Kasumi-1 (cell line): ENCODE measurements at places on chromosomes 11 and 22.

- no peak for DNase-seq
These were observed 39.8 kb downstream of the LRRC32 start for GRCh38 chr11:76630600-76631281.

DNA sequence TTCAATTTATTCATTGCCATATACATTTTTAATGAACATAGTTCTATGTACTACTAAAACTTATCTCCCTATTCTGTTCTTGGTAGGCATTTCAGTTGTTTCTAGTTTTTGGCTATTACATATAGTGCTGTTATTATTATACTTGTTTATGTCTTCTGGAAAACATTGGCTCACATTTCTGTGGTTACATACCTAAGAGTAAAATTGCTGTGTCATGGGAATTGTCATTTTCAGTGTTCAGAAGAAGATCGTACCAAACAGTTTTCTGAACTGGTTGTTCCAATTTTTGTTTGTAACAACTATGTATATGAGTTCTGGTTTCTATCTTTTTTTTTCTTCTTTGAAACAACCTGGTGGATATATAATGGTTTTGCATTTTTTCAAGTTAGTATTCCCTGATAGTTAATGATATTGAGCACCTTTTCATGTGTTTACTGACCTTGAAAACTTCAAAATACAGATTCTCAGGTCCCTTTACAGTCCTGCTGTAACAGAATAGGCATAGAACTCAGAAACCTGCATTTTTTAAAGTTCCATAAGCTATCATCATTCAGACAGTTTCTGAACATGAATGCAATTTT, 230.7 kb downstream of the JRKL start:
- no peak for DNase-seq

GRCh38 chr11:65709661-65710060, 2.4 kb upstream of the KAT5 start:
- no peak for DNase-seq

GRCh38 chr22:19770349-19771220, 10.0 kb downstream of the TBX1 start:
- DNase-seq: no peak

DNA sequence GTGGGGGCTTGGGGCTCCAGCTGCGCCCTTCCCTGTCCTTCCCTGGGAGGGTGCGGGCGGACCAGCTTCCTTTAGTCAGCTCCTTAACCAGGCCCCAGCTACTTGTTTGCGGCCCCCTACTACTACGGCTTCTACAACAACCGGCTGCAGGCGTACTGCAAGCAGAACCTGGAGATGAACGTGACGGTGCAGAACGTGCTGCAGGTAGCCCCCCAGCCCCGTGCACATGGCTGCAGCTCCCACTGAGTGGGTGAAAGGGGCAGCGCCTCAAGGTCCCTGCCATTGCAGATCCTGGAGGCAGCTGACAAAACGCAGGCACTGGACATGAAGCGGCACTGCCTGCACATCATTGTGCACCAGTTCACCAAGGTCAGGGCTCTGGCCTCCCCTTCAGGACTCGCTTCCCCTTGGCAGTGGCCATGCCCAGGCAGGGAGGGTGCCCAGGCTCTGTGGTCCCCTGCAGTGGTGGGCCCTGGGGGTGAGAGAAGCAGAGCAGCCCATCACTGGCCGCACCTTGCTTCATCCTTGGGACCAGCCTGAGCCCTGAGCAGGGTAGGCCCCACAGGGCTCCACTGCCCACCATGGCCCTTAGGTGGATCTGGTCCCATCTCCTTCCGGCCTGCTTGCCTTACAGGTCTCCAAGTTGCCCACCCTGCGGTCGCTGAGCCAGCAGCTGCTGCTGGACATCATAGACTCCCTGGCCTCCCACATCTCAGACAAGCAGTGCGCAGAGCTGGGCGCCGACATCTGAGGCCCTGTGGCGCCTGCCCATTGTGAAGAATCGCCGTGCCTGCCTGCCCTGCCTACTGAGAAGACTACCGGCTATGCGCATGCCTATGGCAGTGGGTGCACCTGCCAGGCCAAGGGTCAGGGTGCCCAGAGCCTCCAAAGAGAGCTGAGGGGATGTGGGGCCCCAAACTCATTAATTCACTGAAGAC, 5.1 kb downstream of the THAP7 start:
- DNase-seq: no peak

DNA sequence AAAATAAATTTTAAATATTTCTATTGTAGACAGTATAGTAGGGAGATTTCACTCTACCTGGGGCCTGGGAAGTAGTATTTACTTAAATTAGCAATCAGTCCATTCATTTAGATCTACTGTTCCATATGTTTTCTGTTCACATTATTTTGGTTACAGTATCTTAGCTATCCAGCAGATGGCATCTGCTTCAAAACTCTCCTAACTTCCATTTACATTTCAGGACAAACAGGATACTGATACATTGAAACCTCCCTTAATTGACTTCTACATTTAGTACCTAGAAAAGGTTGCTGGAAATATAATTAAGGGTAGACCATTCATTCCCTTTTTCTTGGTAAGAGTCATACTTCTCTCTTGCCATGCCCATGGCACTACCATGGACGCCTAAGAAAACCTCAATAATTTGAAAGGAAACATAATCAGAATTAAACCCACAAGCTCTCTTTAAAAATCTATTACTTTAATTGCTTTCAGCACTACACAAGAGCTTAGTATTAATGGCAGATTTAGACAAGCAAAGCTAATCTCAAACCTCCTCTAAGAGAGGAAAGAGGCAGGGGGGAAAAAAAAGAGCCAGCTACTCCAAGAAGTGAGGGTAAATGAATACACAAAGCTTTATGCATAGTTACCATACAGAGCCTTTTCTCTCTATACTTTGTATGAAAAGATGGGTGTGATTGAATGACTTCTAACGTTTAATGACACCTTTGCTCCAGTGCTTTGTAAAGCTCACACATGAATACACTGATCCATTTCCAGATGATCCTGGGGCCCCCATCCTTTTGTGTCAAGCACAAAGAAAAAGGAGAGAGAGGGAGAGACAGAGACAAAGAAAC, 131.2 kb upstream of the MTMR2 start:
- peak; percentile 79 for DNase-seq

DNA sequence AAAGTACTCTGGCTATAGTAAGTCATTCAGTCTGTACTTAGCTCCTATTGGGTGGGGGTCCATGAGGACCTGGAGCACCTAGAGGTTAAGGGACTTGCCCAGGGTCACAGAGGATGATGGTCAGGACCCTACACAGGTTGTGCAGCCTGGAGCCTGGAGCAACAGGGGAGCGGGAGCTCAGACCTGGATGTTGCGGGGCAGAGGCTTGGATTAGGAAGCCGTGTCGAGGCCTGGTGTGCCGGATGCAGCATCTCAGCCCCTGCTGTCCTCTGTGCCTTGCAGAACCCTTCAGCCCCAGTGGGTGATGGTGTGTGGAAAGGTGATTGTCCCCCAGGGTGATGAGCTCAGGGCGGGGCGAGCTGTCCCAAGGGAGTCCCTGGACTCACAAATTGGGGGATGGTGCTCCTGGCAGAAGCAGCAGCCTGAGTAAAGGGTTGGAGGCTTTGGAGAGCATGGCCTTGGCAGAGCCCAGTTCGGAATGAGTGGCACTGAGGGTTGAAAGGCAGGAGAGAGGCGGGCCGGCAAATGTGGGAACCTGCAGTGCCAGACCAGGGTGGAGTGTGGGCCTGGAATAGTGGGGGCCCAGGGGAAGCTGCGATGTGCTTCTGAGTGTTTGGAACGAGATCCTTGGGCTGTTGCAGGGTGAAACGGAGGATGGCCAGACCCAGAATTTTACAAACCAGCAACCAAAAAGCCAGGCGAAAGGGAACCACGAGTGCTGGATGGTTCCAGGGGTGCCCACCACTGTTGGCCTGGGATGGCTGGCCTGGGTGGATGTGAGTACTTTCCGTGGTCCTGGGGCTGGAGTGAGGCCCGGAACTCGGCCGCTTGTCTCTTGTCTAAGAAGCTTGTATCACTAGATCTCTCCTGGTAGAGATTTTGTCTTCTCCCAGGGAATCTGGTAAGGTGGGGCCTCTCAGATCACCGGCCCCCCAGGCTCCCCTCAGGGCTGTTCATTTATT, 2.9 kb downstream of the TPCN2 start:
- DNase-seq: no peak

DNA sequence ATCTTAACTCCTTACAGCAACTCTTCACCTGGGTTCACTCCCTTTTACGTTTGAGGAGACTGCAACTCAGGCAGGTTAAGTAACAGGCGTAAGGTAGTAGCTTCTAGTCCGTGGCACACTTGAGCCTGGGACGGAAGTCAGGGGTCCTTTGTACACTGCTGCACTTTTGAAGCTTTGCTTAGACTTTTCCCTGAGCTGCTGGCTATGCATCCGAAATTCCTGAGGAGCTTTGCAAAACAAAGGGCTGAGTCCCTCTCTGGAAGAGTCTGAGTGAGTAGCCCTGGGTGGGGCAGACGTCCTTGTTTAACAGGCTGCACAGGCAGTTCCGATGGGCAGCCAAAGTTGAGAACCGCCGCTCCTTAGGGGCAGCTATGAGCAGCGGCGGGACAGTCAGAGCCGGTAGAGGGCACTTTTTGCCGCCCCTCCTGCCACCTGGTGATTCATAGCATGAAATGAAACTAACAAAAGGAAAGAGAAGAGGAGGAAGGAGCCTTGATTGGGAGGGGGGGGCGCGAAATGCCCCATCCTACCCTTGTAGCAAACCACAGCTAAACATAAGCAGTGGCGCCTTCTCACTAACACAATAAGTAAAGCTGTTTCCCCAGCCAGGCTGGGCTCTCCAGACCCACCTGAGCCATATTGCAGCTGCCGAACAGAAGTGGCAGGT, 1.4 kb downstream of the TMEM109 start:
- peak; percentile 57 for DNase-seq

- DNase-seq: no peak
These were observed 13.5 kb upstream of the FTH1 start for GRCh38 chr11:61980783-61981541.

DNA sequence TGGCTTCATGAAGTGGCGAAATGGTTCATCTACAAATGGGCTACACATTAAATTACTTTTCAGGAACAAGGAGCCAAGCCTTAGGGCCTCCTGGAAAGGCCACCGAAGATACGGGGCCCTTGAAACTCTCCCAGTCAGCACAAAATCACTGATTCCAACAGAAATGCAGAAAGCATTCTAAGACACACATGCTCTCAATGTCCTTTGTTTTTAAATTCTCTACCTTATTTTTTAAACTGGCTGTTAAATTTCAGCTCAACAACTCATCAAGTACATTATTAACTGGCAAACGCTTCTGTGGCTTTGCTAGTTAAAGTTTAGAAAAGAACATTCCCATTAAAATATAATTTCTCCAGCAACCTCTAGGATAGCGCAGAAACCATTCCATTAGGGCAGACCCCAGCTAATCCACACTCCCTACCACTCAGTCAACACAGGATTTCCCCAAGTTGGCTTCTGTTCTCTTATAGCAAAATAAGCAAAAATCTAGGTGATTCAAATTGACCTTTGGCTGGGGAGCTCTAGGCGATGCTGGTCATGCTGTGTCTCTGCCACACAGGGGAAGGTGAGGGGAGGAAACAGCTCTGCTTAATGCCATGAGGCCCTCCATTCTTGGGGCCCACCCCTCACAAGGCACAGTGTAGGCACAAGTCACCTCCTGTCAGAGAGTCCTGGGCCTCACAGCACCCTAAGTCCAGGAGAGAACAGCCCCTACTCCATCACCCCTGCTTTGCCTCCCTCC, 47.1 kb downstream of the PLEKHA7 start:
- no peak for DNase-seq

DNA sequence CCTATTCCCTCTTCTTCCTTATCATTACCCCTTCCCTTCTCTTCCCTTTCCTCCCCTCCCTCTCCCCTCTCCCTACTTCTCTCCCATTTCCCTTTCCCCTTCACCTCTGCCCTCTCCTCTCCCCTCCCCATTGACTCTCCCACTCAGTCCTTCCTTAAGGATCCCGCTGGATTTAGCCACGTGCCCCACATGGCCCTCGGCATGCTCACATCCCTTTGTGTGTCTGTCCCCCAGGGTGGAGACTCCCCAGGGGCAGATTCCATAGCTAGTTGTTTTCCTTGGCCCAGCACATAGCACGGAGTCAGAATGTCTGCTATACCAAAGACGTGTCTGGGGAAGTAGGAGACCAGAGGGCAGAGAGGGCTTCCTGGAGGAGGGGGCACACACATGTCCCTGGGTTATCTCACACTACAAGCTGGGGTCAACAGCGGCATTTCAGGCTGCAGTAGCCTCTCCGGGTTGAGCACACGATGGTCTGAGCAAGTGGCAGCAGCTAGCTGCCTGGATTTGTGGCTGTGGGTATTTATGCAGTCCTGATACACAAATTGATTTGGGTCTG, 487.0 kb downstream of the TBC1D22A start:
- DNase-seq: no peak

DNA sequence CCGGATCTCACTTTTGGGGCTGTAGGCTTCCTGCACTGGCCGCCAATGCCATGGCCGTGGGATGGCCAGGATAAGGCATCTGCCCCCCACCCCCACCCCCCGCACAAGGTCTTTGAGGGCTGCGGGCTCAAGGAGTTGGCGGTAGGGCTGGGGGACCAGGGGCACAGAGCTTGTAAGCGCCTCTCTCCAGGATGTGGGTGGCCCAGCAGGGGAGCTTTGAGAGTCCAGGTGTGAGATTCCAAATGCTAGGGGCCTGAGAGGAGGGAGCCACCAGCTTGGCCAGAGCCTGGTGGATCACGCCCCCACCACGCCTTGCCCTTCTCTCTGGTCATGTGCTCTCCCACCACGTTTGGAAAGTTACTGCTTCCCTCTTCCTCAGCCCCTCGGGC, 5.0 kb downstream of the CD81 start:
- no peak for DNase-seq

GRCh38 chr11:31804312-31805036, 6.6 kb downstream of the PAX6 start:
- peak; percentile 32 for DNase-seq

DNA sequence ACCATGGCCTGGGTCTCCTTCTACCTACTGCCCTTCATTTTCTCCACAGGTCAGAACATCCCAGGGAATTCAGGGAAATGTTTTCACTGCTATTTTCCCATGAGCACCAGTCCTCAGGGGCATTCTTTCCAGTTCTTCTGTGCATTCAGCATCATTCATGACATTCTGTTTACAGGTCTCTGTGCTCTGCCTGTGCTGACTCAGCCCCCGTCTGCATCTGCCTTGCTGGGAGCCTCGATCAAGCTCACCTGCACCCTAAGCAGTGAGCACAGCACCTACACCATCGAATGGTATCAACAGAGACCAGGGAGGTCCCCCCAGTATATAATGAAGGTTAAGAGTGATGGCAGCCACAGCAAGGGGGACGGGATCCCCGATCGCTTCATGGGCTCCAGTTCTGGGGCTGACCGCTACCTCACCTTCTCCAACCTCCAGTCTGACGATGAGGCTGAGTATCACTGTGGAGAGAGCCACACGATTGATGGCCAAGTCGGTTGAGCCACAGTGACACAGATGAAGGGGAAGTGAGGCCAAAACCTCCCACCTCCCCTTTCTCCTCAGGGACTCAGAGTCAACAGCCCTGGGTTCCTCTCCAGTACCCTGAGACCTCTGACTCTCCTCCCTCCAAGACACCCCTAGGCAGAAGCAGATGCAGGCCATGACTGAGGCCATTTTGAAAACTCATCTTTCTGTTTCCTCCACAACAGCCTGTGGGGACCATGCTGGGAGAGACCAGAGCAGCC, 15.9 kb upstream of the IGLL5 start:
- no peak for DNase-seq
